Right lobe of liver (tissue), 6 donors: ENCODE measurements at places on chromosomes 4 and X. TPM values are rescaled to one million over a fixed set of nuclear protein-coding genes. Genes with fewer than 3 reads are reported as not detected.

Gene MTMR1
- 7.6 TPM for total RNA-seq

Gene XK
- 3.9 TPM for total RNA-seq

Gene EVC2
- 0.57 TPM for total RNA-seq

Gene NXF2B
- total RNA-seq, result not detected

Gene FAAH2
- total RNA-seq, result 10.4 TPM

Gene SOD3
- 1.5 TPM for total RNA-seq

Gene MYL5
- total RNA-seq, result 8.7 TPM

Gene PLS3
- 85.3 TPM for total RNA-seq

Gene VCX
- total RNA-seq, result not detected

Gene RASL11B
- total RNA-seq, result 0.42 TPM

Gene FAM156A
- total RNA-seq, result 7.3 TPM

Gene TMPRSS11A
- total RNA-seq, result not detected

Gene HMGB2
- 13.5 TPM for total RNA-seq

Gene PNMA5
- total RNA-seq, result not detected

Gene TCEAL8
- total RNA-seq, result 21.0 TPM

Gene METAP1
- 13.6 TPM for total RNA-seq

Gene TMEM271
- not detected for total RNA-seq

Gene SRPX
- 6.5 TPM for total RNA-seq
